ENCODE measurements at places on chromosomes 4 and X.

- DNase-seq, result no peak
These were observed 457.9 kb downstream of the GRIA2 start for GRCh38 chr4:157678478-157678877.

DNA sequence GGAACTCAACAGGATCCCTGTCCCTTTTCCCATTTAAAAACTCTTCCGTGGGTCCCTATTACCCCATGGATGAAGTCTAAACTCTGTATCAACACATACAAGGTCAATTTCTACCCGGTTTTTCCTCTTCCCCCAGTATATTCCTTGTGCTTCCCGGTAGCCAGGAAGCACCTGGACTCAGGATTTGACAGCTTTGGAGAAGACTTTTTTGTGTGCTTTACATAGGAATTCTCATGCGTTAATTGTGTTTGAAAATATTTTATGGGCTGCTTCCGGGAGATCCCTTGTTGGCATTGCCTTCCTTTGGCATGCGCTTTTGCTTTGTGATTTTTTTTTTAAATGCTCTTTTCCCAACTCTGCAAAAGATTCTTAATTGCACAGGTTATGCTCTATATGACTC, 7.2 kb downstream of the SMS start:
- DNase-seq, result no peak

DNA sequence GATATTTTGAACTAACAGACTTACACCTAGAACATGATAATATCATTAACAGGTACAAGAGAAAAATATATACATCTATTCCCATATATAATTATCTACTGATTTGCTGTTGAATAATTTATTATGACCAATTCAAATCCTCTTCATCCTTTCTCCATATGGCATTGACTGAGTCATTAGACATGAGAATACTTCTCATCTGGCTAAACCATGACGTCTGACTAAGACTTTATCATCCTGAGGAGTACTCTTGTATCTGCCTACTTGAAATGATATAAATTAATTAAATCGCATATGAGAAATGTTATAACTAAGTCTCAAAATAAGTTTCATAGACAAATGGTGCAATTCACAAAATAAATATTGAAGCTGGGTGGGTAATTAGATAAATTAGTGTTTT, 67.4 kb downstream of the EMCN start:
- DNase-seq, result no peak

- no peak for DNase-seq
These were observed 56.0 kb downstream of the SPRY1 start for GRCh38 chr4:123452616-123453015.

DNA sequence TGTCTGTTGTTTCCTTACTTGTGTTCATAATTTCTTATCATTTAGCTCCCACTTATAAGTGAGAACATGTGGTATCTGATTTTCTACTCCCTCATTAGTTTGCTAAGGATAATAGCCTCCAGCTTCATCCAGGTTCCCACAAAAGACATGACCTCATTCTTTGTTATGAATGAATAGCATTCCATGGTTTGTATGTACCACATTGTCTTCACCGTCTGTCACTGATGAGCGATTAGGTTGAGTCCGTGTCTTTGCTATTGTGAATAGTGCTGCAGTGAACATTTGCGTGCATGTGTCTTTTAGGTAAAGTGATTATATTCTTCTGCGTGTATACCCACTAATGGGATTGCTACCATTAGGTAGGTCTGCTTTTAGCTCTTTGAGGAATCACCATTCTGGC, 624.3 kb upstream of the EPHA5 start:
- DNase-seq, result no peak

DNA sequence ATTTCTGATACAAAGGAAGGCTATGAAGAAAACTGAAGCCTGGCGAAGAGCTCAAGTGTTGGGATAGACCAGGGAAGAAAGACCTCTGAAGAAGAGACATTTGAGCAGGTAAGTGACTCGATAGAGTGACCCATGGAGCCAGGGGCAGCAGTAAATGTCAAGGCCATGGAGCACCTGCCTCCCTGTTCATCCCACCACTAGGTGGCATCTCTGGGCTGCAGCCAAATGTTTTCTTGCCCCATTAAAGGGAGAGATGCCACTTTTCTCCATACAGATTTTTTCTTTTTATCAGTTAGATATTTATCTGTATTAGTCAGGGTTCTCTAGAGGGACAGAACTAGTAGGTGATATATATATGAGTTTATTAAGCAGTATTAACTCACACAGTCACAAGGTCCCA, 4.9 kb upstream of the ZNF81 start:
- peak; percentile 31 for DNase-seq

DNA sequence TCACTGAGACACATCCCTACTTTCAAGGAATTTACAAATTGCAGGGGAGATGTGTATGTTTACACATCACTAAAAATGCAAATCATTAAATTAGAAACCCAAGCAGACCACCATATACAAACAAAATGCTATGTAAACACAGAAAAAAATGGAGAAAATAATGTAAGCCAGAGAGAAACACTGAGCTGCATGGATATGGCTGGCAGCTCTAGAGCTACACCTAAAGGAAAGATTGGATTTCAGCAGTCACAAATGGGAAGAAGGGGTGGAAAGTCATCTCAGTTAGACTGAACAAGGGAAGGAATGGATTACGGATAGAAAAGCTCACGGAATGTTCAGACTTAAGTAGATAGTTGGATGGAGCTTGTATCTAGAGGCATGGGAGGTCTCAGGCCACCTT, 186.3 kb downstream of the MOSPD2 start:
- no peak for DNase-seq

DNA sequence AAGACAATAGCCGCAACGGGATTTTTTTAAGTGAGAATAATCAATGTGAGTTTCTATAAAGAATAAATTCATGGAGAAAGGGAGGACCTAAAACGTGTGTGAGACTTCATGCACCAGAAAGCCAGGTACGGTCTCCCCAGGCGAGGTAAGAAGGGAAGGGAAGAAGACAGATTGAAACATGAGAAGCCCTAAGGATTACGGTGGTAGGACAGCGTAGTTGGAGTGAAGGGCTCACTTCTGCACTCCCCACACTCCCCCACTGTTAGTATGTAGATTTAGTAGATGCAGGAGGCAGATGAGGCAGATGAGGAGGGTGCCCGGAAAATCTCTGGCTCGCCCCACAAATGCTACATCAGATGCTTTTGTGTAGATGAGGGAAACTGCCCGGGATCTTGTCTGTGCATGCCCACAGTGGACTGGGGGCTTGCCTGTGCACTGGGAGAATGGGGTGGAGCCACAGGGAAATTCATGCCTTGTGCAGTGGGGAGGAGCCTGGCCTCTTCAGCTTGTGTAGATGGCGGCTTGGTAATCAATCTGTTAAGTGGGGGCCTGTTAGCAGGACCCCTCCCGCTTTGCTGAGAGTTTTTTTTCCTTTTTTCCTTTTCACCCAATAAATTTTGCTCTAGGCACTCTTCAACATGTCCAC, 1544.5 kb upstream of the TENM3 start:
- no peak for DNase-seq

DNA sequence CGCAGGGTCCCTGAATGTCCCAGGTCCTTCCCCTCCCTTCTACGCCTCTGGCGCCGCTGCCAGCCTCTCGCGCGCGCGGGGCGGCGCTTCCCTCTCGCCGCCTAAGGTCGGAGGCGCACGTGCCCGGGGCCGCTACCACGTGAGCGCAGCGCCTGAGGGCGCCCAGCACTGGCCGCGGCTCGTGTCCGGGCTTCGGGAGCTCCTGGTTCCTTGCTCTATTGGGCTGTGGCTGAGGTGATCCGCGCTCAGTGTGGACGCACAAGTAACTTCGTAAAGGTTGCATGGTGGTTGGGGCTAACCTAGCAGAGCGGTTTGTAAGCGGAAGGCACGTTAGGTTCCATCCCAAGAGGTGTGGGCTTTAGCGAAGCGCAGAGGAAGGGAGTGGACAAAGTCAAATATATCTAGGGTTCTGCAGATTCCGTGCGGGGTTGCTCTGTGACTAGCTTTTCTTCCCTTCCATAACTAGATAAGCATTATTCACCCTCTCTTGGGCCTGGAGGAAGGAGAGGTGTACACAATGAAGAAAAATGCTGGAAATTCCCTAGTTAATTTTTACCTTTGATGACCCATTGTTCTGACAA, 1.8 kb downstream of the TLL1 start:
- no peak for DNase-seq

- DNase-seq, result no peak
These were observed 219.4 kb downstream of the EPHA5 start for GRCh38 chr4:65450899-65451298.

GRCh38 chr4:81375745-81376144, 96.0 kb downstream of the RASGEF1B start:
- DNase-seq, result no peak

- DNase-seq, result no peak
These were observed 82.9 kb upstream of the TAB3 start for GRCh38 chrX:30971774-30972603.

DNA sequence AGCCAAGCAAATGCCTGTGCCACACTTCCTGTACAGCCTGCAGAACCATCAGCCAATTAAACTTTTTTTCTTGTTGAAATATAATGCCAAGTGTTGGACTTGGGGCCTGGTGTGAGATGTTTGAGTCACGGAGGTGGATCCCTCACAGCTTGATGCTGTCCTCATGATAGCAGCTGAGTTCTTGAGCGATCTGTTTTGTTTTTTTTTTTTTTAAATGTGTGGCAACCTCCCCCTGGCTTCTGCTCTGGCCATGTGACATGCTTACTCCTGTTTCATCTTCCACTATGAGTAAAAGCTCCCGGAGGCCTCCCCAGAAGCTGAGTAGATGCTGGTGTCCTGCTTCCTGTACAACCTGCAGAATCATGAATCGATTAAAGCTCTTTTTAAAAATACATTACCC, 973.3 kb upstream of the FTHL17 start:
- no peak for DNase-seq

- DNase-seq, result no peak
These were observed 9.4 kb upstream of the ASMTL start for GRCh38 chrX:1462110-1462509.

- no peak for DNase-seq
These were observed 3.3 kb downstream of the ING2 start for GRCh38 chr4:183507925-183508696.

GRCh38 chr4:167222099-167222498, 12.2 kb downstream of the SPOCK3 start:
- DNase-seq, result no peak

DNA sequence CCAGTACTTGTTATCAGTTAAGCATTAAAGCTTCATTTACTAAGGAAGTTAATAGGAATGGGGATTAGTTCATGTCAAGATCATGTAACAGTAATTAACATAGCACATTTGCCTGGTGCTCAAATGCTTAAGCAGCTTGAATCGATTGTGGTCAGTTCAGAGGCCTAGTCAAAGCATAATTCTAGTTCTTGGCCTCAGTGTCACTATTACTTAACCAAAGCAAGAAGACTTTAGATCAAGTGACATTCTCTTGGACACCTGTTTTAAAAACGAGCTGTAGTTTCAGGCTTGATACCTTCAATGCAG, 115.2 kb upstream of the BMPR1B start:
- DNase-seq, result no peak

GRCh38 chr4:8555716-8556115, 24.5 kb upstream of the GPR78 start:
- no peak for DNase-seq

- no peak for DNase-seq
These were observed 308.3 kb downstream of the BMPR1B start for GRCh38 chr4:95066050-95066449.

DNA sequence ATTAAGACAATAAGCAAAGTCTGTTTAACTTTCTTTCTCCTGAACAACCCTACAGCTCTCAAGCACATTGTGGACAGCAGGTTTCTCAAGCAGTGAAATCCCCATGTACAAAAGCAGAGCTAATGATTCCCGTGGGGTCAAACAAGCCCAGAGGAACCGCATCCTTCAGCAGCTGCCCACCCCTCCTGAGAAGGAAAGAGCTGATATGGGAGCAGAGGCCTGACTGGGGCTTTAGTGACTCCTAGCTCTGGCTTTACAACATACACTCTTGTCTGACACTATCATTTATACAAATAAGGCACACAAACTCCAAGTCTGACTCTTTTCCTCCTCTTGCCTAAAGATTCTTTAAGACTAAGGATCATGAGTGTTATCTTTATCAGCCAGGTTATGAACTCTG, 32.8 kb downstream of the HDAC8 start:
- DNase-seq, result no peak

- no peak for DNase-seq
These were observed 15.0 kb upstream of the STS start for GRCh38 chrX:7132335-7133049.

- no peak for DNase-seq
These were observed 28.4 kb upstream of the SULT1E1 start for GRCh38 chr4:69888336-69888735.

DNA sequence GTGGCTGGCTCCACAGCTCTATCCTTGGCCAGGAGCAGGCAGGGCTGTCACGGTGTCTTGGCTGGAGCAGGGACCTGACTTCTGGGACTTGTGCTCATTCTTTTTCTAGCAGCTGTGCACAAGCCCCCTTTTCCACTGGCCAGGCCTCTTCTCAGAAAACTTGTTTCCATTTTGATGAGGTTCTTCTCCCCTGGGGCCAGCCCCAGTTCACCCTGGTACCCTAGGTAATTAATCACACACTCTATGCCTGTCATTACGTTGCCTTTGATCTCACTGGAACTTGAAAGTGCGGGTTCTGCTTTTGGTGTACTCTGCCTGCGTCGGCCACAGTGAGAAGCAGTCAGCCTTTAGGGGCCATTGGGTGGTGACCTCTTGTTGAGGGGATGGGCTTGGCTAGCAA, 26.6 kb downstream of the DRD5 start:
- DNase-seq, result no peak

DNA sequence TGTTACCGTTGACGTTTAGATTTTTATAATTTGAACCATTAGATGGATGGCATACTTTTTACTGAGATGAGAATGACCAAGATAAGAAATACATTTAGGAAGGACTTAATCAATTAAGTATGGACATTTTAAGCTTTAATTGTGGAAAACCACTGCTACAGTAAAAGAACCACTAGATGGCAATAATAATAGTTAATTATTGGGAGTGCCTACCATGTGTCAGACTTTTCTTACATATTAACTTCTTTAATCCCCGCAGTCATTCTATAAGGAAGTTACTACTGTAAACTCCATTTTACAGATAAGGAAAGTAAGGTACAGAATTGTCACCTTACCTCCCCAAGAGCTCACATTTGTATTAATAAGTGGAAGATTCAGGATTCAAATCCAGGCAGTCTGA, 48.5 kb upstream of the MYOZ2 start:
- no peak for DNase-seq

- no peak for DNase-seq
These were observed 869.1 kb upstream of the GRID2 start for GRCh38 chr4:91434631-91435030.

- DNase-seq, result no peak
These were observed 77.0 kb upstream of the PGRMC2 start for GRCh38 chr4:128364565-128364964.

DNA sequence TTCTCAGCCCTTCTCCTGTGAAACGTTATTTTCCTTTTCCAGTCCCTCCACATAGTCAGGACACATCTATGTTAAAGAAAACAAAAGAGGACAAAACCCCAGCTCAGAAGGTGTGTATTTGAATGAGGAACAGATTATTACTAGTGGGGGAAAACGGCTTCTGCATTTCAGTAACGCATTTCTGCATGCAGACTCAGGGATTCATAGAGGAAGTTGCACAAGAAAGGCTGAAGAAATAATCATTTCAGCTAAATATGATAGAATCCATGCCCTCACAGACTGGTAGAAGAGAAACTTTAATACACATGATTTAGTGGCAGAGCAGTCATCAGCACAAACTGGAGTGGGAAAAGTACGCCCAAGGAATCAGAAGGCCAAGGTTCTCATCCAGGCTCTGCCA, 270.8 kb upstream of the FGF13 start:
- DNase-seq, result no peak
